NCI-H2081 treated with DMSO at 0.1 percent for 48 hours (cell line): ENCODE measurements at places on chromosomes 7 and 10.
A peak's percentile ranks its signal among the peaks of the same experiment; 100 is the strongest.

DNA sequence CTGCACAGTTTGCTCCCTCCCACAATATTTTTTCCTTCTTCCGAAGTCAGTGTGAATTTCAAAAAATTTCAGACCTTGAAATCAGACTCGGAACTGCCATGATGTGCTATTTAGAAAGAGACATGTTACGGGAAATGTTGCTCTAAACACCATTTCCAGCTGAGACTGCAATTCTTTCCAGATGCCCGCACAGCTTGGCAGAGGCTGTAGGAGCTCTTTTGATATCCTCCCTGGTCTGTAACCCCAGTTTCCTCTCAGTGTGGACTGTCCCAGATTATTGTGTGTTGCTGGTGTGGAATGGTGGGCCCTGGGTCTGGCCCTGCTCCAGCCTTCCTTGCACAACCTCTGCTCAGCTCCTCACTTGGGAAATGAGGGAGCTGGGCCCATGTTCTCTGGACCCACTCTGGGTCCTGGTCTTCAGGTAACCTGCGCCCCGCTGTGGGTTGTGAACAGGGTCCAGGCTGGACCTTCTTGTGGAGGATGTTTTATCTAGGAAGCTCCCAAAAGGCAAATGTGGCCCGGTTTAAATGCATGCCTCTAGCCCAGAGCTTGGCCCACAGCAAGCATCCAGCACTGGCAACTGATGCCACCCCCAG lies 172.8 kb upstream of the CXCL12 start:
- DNase-seq = no peak

- DNase-seq = no peak
These were observed 116.7 kb downstream of the TNS3 start for GRCh38 chr7:47465191-47465590.

GRCh38 chr10:30542001-30542894 lies 87.3 kb downstream of the LYZL2 start:
- no peak for DNase-seq

- no peak for DNase-seq
These were observed 57.2 kb upstream of the INPP5A start for GRCh38 chr10:132480356-132480755.

GRCh38 chr10:78433076-78433595 lies 399.5 kb downstream of the RPS24 start:
- no peak for DNase-seq

DNA sequence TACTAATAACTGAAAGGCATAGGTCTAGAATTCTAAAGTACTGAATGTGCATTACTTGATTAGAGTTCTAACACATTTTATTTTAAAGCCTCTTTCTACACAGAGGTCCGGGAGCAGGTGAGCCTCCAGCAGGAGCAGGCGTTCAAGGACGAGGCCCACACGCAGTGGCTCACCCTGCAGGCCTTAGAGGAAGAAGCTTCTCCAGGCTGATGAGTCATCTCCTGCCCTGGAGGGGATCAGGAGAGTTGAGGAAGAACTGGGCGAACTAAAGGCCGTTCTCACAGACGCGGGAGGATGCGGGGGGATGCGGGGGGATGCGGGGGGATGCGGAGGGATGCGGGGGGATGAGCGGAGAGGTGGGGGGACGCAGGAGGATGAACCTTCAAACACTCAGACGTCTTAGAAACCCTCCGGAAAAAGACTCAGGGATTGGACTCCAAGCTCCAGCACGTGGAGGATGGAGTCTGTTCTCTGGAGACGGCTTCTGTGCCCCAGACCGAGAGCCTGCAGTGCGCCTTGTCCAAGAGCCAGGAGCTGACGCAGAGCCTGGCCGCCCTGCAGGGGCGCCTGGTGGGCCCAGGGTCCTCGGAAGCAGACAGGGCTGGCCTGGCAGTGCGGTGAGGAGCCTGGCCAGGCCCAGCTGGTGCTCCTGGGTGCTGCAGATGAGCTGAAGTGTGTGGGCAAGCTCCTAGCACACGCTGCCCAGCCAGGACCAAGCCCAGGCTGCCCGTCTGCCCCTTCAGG lies 433.7 kb upstream of the TPK1 start:
- no peak for DNase-seq

- no peak for DNase-seq
These were observed 215.8 kb downstream of the MLLT10 start for GRCh38 chr10:21749788-21750187.

GRCh38 chr7:22653951-22654350 lies 73.0 kb upstream of the IL6 start:
- peak; percentile 89 for DNase-seq

- DNase-seq = no peak
These were observed 77.3 kb downstream of the CDC14C start for GRCh38 chr7:49001610-49002033.

DNA sequence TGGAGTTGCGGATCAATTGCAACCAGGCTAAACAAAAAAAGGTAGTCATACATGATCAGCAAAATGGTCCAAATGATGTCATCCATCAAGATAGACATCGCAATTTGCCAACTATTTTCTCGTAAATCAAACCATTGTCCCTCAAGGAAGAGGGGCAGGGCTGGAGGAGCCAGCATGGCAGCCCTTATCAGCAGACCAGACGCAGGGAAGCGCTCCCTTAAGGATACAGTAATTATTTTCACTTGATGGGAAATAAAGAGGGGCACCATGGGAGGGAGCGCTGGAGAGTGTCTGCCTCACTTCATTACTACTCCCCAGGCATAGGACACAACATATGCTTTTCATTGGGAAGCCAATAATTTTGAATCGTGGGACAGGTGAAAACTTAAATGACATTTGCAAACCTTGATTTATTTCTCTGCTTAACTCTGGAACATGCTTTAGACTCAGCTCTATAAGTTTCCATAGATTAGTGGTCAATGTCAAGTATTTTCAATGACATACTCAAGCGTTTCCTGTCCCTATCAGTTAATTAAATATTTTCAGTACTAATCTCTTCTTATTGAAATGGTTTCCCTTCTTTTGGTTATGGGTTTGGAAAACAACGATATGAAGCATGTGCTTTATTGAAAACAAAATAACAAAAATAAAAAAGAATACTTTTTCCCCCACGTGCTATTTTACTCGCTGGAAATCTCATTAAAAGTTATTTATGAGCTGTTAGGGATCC lies 202.4 kb upstream of the HABP2 start:
- no peak for DNase-seq

- DNase-seq = no peak
These were observed 8.8 kb upstream of the DNTT start for GRCh38 chr10:96295475-96295874.

DNA sequence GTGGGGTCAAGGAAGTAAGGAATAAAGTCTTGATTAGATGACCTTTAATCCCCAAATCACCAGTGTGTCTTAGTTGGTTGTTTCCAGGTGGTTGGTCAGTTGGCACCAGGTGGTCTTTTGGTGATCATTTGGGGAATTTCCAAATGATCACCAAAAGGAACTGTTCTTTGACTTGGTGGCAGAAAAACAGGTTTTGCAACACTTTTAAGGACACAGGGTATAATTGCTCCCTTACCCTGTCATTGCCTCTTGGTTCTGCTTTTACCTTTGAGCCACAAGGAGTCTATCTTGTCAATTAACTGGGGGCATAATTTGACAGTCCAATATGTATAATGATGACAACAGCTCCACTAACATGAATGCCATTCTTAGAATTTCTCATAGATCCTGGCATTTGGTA lies 104.2 kb downstream of the ADK start:
- DNase-seq = no peak

- DNase-seq = no peak
These were observed 1.6 kb downstream of the FOXL3 start for GRCh38 chr7:291373-292092.

- no peak for DNase-seq
These were observed 3.7 kb downstream of the IRF5 start for GRCh38 chr7:128941323-128941890.

GRCh38 chr7:85025312-85025756 lies 161.5 kb downstream of the SEMA3D start:
- no peak for DNase-seq

DNA sequence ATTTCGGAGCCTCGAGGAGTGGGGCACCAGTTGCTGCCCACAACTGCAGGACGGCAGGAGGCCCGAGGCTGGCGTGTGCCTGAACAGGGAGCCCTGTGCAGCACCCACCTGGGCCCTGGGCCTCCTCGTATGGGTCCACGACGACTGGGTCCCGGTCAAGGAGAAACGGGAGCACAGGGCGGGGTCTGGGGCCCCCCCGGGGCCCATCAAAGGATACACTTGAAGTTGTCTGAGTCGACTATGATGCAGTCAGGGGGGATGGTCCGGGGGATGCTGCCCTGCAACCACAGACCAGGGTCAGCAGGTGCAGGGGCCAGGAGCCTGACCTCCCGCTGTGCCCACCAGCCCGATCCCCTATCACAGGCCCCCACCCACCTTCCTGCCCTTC lies 28.5 kb upstream of the NKX6-2 start:
- DNase-seq = no peak

GRCh38 chr7:141709749-141710148 lies 1.6 kb downstream of the WEE2 start:
- no peak for DNase-seq

DNA sequence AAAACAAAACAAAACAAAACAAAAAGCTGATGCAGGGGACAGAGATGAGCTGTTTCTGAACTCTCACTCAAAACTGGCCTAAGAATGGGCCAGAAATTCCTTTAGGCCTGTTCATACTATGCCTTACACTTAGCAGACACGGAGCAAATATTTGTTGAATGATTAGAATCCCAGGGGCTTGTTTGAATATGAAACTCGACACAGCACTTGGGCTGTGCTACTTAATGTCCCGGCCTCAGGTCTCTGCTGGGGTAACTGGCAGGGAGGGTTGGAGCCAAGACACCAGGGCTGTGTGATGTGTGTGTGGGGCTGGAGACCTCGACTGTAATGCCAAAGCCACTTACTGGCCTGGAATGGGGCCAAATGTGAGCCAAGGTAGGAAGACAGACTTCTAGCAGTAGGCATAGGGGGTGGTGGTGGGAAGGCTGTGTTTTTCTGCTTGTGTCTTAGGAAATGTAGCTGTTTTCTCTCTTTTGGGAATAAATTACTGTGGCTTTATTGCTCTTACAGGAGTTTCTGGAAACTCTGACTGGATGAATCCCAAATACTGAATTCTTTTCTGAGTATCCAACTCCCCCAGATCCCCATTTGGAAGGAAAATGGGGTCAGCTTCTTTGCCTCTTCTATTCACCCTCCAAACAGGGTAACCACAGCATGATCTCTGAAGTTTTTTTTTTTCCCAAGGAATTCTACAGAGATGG lies 66.7 kb downstream of the EMX2 start:
- DNase-seq = no peak

DNA sequence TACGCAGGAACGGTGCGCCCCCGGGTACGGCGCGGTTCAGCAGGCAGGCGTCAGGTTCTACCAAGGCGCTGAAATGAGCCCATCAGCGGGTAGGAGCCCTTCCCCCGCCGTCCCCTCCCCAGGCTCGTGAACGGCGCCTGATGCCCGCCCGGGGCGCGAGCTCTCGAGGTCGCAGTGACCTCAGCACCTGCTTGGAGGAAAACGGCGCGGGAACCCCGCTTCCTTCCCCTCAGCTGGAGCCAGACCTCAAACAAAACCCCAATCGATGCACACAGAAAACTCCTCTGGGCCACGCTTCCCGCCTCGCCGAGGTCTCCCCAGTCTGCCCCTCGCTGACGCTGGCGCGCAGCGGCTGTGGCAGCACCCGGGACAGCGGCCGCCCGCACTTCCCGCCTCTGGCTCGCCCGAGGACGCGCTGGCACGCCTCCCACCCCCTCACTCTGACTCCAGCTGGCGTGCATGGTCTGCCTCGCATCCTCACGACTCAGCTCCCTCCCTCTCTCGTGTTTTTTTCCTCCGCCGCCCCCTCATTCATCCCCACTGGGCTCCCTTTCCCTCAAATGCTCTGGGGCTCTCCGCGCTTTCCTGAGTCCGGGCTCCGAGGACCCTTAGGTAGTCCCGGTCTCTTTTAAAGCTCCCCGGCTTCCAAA lies 514 bp upstream of the GAD2 start:
- DNase-seq = peak; percentile 10

DNA sequence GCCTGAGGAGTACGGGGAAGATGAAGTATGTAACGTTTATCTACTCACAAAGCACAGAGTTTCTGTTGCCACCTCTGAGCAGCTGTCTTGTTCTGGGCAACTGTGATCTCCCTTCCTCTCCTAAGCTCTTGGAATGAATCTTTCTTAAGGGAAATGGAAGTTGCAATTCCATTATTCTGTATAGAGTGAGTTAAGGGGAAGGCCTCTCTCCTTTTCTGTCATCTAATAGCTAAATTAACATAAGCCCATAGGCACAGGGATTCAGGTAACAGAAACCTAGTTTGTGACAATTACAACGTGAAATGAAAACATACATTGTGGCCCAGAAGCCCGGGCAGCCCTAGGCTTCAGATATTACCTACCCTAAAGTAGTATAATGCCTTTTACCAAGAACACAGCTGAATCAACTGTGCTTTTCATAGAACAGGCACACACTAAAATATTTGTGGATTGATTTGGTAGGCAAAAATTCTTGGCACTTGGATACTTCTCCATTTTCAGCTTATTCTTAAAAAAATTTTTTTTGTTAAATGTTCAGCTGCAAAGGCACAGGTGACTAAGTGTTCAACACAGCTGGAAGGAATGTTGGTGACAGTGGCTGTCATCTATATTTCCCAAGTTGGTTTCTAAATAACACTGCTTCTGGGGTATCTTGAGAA lies 3.8 kb upstream of the PDCD4 start:
- no peak for DNase-seq

- no peak for DNase-seq
These were observed 15.7 kb upstream of the MACC1 start for GRCh38 chr7:20232848-20233247.

DNA sequence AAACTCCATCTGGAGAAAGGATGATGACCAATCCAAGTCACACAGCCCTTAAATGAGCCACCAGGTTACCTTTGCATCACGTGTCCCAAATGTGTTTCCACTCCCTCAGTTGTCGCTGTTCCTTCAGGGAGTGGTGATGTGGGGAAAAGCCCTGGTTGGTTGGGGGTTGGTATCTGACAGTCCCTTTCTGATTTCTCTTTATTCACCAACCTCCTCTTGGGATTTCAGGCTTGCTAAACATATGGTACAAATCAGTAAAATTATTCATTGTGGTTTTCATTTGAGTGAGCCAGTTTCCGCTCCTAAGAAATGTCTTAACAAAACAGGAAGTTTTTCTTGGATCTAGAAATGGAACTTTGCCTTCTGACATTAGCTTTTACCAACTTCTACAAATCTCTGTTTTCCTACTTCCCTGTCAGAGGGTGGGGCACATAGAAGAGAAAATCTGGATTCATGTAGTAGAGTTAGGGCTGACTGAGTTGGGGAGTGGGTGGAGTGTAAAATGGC lies 40.0 kb upstream of the KMT2E start:
- DNase-seq = no peak

DNA sequence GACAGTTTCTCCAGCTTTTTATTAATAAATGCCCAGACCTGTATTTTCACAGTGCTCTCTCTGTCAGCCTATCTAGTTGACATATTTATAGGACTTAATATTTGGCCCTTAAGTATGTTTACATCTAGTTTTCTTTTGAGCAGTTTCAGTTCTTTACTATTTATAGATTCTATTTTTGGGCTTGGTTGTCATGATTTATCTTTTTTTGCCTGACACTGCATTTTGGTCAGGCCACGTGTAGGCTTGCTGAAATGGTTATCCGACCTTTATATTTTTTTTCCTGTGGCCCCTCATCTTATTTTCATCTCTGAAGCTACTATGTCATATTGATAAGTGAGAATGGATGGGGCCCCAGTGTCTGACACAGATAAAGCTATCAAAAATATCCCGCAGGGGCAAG lies 515.4 kb upstream of the FZD8 start:
- no peak for DNase-seq
